Forelimb muscle (tissue), 1 donor: ENCODE measurements at places on chromosomes 16 and 17.

- no peak for DNase-seq
Measured at GRCh38 chr17:38852771-38853291, 690 bp downstream of the RPL23 start.

- no peak for DNase-seq
Measured at GRCh38 chr17:1830288-1830687, 483 bp downstream of the RPA1 start.

DNA sequence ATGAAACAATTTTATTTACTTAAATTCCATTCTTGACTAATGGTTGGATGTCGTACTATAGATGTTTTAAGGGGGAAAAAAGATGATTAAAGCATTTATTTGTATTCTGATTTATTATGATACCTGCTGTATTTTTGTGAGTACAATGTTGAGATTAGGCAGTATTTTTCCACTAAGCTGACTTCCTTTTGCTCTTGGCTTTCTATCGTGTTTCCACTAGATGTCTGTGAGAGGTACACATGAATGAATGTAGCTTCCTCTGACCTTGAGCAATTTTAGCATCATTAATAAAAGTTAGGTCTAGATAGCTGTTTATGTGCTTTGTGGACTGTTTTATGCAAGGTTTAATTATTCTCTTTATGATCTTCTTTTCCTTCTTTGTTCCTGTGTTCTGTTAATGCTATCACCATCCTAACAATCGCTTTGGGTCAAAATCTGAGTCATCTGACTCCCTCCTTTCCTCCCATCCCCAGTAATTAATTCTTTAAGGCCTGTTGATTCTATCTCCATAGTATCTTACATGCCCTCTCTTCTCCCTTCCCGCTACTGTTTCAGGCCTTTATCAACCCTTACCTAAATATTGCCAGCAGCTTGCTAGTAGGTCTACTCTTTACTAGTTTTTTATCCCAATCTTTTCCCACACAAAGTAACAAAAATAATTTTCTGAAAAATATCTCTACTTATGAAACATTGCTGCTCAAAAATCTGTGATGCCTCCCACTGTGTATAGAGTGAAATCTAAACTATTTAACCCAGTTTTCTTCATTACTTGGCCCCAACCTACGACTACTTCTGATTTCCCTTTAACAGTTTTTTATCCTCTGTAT lies 76.0 kb downstream of the VMP1 start:
- DNase-seq = no peak

DNA sequence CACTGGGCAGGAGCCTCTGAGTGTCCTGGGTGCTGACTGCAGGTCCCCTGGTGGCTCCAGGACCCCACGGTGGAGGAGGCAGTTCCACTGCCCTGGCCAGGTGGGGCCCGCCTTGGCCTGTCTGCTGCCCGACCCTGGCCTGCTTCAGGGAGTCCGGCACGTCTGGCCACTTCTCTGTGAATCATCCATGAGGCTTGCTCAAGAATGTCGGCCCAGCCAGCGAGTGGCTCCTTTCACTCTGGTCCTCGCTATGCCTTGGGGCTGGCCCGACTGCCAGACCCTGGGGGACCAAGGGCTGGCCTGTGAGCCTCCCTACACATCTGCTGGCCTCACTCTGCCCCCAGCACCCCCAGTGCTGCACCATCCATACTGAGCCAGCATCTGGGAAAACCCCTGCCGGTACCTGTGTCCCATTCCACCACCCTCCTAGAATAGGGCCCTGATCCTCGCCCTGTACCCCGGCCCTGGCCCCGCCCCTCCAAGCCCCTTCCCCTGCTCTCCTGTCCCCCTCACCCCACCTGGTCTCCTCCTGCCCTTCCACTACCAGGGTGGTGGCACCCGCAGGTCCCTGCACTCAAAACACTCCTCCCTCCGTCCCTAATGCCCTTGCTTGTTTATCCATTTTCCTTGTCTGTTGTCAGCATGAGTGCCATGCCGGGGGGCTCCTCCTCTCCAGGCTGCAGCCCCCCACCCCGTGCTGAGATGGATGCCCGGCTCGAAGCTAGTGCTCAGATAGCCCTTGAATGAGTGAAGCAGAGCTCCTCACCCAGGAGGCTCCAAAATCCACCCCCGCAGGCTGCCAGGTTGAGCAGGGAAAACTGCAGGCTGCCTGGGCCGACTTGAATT lies 35.5 kb downstream of the ADCY7 start:
- DNase-seq = no peak

GRCh38 chr16:50299508-50300105 lies 33.3 kb downstream of the ADCY7 start:
- no peak for DNase-seq
